PC-9 (cell line): ENCODE measurements at places on chromosomes 5 and 9.

GRCh38 chr5:36414869-36415282 is 113.2 kb upstream of the RANBP3L start:
- no peak for DNase-seq

GRCh38 chr9:136061405-136061804 is 33.7 kb downstream of the NACC2 start:
- no peak for DNase-seq

- peak; percentile 75 for DNase-seq
Measured at GRCh38 chr5:122129306-122129705, at the start of gene ZNF474. Gene ZNF474, plus strand, starts transcription at chr5:122129546. Its CDS starts 22,445 bp downstream, at chr5:122151991.

GRCh38 chr5:32589942-32590869 is 4.8 kb downstream of the SUB1 start:
- DNase-seq, result peak; percentile 32

DNA sequence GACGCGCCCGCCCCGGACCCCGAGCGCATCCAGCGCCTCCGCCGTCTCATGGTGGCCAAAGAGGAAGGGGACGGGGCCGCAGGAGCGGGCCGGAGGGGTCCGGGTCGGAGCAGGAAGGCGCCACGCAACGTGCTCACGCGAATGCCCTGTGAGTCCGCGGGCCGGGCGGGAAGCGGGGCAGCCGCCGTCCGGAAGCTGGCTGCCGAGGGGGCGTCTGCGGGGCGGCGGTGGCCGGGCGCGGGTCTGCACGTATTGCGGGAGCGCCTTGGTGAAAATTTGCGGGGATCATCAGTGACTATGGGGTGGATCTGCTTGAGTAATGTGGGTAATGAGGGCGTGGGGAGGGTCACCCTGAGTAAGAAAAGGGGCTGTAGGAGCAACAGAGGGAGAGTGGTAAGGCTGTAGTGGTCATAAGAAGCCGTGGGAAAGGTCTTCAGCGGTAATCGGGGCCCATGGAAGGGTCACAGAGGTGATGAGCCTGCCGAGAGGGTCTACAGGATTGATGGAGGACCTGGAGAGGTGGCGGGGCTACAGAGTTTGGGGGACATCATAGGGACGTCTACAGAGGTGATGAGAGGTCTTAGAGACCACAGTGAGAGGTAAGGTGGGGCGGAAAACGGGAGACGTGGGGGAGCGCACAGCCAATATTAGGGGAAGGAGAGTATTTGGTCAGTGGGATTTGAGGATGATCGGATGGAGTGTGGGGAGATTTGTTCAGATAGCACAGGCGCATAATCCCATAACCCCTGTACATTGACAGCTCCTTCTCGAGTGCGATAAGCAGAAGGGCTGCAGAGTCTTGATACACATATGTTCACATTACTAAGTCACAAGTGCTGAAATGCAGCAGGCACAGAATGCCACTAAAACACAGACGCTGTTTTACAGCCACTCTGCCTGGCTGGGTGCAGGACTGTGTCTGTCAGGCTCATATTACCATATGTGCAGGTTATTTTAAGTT is 819 bp downstream of the LSM11 start:
- no peak for DNase-seq

DNA sequence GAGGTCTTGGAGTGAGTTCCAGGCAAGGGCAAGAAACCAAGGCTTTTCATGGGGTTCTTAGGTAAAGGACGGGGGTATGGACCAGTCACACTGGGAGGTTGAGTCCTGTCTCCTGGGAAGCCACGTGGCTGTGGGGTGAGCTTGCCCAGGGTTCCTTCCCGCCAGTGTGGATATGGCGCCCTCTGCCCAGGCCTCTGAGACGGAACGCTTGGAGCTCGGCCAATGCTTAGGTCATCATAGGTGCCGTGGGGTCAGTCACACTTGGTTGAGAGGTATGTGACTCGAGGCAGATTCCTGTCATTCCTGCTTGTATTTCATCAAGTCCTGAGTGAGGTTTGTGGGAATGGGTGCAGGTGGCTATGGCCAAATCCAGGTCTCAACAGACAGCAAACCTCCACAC is 46.2 kb downstream of the TENT4A start:
- DNase-seq, result peak; percentile 76

DNA sequence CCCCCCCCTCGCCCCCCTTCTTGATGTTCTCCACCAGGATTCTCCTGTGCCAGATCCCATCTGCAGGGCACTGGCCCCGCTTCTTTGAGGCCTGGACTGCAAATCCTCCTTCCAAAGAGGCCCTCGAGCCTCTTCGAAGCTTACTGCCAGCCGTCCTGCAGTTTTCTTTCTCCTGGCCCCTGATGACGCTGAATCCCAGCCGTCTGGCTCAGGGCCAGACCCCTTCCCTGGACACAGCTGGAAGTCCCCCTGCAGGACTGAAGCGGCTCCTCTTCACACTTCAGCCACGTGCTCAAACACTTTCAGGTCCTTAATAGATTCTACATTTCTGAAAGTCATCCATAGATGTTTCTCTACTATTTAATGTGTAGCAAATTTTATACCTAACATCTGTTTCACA is 121.5 kb downstream of the EHMT1 start:
- DNase-seq, result no peak

DNA sequence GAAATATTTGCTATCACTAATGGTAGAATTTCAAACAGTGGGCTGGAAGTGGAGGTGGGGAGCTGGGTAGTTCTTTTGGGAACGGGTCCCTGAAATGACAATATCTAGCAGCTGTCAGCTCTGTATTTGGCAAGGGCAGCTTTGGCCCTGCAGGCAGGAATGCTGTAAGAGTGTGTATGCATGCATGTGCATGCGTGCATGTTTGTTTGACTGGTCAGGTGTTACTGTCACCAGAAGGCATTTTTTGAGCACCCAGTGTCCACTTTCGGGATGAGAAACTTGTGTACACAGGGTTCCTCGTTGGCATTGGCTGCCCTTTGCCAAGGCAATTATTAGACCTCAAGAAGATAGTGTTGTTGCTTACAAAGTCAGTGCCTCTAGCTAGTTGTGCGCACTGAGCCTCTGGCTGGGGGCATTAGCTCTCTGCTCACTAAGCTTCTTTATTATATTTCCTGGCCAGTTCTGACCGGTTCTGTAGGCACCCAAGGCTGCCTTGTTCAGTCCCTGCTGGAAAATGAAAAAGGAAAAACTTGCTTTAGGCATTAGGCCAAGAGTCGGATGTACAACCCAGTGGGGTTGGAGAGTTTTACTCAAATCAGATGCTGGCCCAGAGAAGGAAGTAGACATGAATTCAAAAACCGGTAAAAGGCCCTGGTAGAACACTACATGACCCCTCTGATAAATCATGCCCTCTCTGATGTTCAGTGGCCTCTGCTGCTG is 2.0 kb downstream of the CYFIP2 start:
- no peak for DNase-seq

DNA sequence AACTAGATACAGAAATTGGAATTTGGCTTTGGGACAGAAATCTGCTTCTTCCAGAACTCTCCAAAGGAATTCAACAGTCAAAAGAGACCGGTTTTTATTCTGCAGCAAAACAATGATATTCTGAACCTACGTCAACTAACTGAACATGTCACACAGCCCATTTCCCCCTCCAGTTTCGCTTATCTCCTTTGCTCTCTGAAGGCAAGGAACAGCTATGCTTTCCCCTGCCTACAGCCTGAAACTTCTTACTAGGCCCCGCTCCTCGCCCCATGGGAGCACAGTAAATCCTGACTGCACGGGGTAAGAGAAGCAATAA is 488 bp downstream of the SKIC3 start:
- DNase-seq, result no peak

- DNase-seq, result no peak
Measured at GRCh38 chr9:119310741-119311140, 58.5 kb downstream of the BRINP1 start.

GRCh38 chr5:68720884-68721610 is 372.8 kb upstream of the SLC30A5 start:
- DNase-seq, result no peak

- no peak for DNase-seq
Measured at GRCh38 chr9:36946653-36947052, 87.4 kb downstream of the PAX5 start.

GRCh38 chr5:123365156-123365555 is 58.0 kb downstream of the CEP120 start:
- DNase-seq, result no peak

DNA sequence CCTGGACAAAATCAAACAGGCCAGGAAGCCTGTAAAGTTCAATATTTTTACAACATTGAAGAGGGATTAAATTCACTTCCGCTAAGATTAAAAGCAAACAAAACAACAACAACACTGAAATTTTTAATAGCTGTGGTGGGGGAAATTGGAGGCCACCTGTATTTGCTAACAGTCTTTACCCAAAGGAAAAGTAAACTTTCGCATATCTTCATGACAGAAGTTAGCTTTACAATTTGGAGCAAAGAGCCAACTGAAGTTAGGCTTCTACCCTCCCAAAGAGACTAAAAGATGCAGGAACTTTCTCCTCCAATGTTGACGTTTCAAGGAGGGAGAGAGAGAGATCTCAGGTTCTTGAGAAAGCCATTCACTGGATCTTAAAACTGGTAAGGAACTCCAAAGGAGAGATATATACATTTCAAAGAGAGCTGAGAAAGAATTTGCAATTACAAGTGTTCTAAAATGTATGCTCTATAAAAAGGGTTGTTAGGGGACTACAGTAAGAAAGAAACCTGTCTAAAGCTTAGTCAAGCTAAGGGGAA is 349.2 kb upstream of the CDH9 start:
- no peak for DNase-seq

DNA sequence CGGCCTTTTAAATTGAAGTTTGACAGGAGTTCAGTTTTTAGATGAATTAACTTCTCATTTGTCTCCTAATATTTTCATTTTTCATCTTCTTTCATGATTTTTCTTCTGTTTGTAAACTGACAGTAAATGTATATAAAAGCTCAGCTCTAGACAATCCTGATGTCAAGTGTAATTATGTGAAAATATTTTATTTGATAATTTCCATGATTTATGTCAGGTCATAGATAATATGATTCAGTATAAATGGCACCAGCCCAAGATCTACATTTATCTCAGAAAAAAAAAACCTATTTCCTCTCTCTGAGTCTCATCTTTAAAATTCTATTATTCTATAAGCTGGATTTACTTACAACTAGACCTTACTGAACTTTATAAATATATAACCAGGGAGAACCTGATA is 115.7 kb downstream of the MUSK start:
- DNase-seq, result no peak

DNA sequence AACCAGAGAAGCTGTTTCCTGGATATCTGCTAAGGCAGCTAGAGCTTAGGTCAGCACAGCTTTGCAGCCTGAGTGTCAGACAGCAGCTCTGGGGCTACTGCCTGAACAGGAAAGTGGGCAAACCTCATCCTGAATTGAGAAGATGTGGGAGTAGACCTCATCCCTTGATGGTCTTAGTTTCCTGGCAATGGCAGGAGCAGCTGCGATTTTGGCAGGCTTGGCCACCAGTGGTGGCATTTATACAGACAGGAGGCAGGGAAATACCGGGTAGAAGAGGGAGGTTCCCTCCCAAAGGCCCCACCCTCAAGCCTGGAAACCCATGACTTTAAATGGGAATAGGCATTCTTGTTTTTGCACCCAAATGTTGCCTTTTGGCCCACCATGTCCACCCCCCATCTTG is 69.7 kb downstream of the LIX1 start:
- DNase-seq, result no peak

DNA sequence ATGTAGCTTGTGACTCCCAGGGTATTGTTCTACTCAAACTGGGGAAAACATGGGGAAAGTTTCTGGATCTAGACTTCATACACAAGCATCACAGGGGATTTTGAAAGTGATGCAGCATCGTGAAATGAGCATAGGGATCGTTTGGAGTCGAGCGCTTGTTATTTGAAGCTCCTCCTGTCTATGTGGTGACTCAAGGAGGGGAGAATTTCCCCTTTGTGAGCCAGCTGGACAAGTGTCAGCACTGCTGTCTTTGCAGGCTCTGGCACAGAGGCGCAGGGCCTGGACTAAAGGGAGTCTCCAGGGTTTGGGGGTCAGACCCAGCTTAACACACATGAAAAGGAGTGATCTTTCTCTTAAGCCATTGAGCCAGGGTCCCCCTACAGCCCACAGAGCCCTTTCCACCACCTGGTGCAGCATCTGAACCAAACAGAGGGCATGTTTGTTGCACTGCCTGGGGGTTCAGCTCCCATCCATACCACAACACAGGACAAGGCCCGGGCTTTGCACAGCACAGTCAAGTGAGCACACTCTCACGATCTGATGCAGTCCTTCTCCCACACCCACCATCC is 51.0 kb downstream of the IRF1 start:
- no peak for DNase-seq

GRCh38 chr5:128111818-128112448 is 28.4 kb downstream of the SLC12A2 start:
- DNase-seq, result no peak

DNA sequence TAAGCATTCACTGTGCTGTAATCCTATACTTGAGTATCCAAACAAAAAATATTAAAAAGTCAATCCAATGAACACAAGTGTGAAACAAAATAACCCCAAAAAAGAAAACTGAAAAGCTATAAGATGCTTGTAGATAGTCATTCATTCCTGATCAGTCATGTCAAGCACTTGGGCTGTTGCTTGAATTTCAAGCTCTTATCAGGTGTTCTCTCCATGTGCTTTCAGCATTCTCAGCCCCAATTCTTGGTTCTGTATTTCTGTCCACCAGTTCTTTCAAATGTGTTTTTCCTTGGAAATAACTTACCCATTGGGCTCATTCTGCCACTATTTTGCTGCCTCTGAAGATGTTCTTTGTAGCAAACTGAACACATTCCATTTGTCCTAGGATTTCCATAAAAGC is 4.7 kb downstream of the ZFAND5 start:
- DNase-seq, result no peak

DNA sequence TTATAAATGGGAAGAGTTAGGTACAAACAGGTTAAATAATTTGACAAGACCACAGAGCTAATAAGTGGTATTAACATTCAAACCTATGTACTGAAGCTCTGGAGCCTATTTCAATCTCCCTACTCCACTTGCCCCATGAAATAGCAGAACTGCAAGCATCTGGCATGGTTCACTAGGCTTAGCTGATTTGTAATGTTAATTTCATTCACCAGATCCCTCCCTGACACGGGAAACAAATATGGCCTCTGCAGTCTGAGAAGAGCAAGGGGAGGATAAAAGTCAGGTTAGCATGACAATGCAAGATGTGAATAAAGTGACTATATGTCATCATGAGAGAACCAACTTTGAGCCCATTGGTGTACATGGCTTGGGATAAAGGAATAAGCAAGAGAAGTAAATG is 428.8 kb downstream of the BRINP1 start:
- DNase-seq, result no peak

GRCh38 chr5:138102454-138103318 is 18.9 kb downstream of the WNT8A start:
- DNase-seq, result no peak

GRCh38 chr9:127196826-127197145 is 67.8 kb upstream of the GARNL3 start:
- no peak for DNase-seq

DNA sequence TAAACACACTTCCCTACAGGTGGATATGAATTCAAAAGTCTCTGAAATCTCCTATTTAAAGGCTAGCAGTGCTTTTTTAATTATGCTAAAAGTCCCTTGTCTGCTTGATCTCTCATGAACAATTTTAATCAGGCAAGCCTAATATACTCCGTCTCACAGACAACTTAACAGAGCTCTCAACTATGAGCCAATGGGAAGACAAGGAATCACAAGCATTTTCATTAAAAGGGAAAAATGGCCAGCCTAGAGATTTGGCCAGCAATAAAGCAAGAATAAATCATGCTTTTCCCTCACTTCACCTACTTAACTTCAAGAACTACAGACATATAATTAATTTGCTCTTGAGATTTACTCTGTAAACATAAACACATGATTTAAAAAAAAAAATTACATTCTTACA is 78.0 kb downstream of the RFX3 start:
- DNase-seq, result no peak
